Mammary epithelial cell (primary cell): ENCODE measurements at places on chromosomes 1 and 21. TPM values are rescaled to one million over a fixed set of nuclear protein-coding genes. Genes with fewer than 3 reads are reported as not detected.

The BNIPL gene
- 0.17 TPM for total RNA-seq

The SH2D5 gene
- 65.3 and 98.3 TPM in 2 replicates for total RNA-seq

The SFPQ gene
- 174 and 255 TPM in 2 replicates for total RNA-seq

The ECM1 gene
- 12.5 TPM for total RNA-seq

The VCAM1 gene
- not detected in 2 replicates for total RNA-seq

The LDLRAD1 gene
- not detected in 2 replicates for total RNA-seq

The AGMAT gene
- 0.28 and 0.45 TPM in 2 replicates for total RNA-seq

The ITSN1 gene
- 34.0 and 35.0 TPM in 2 replicates for total RNA-seq

The C8B gene
- total RNA-seq: not detected

The GBP2 gene
- 10.3 TPM for total RNA-seq

The NBPF4 gene
- not detected for total RNA-seq

The NBPF1 gene
- total RNA-seq: 22.7 TPM

The DSCAM gene
- total RNA-seq: 7.2 and 8.1 TPM in 2 replicates

The NUAK2 gene
- 11.1 and 11.8 TPM in 2 replicates for total RNA-seq

The ELF3 gene
- 10.3 TPM for total RNA-seq

The DMBX1 gene
- total RNA-seq: not detected in 2 replicates

The GUCA2A gene
- total RNA-seq: not detected in 2 replicates

The SPATA21 gene
- not detected for total RNA-seq

The SLC45A3 gene
- total RNA-seq: 3.2 TPM

The DENND2C gene
- total RNA-seq: 18.0 and 18.9 TPM in 2 replicates

The ASCL5 gene
- total RNA-seq: not detected

The FCAMR gene
- not detected for total RNA-seq

The CELSR2 gene
- 36.0 TPM for total RNA-seq

The GADD45A gene
- total RNA-seq: 119 TPM

The ADAM15 gene
- total RNA-seq: 111 TPM
